Hematopoietic multipotent progenitor cell treated with erythropoietin and hydrocortisone succinate and interleukin-3 and kit ligand, for 15 days (in vitro differentiated cells): ENCODE measurements at places on chromosomes 3 and 15.

- no peak for DNase-seq
These were observed 37.6 kb upstream of the SLC7A14 start for GRCh38 chr3:170623524-170623923.

GRCh38 chr15:60416484-60416883, 18.7 kb upstream of the ANXA2 start:
- no peak for DNase-seq

DNA sequence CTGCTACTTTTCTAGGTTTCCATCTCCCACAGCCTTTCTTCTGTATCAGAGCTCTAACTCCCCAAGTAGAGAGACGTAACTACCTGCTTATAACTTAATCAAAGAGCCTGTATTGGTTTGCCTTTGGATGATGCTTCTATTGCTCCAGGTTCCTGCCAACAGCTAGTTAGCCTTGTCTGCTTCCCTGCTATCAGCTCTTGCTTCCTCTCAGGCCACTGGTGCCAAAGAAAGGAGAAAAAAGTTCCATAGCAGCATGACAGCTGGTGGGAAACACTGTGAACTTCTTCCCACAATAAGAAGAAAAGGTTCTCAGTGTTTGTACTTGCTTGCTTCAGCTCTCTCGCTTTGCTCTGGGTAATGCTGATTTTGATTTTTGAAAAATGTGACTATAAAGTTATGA, 206.6 kb downstream of the GBE1 start:
- no peak for DNase-seq

- DNase-seq: no peak
These were observed 3.8 kb downstream of the NCBP2 start for GRCh38 chr3:196938576-196938975.

GRCh38 chr3:77392181-77392580, 352.3 kb downstream of the ROBO2 start:
- no peak for DNase-seq

DNA sequence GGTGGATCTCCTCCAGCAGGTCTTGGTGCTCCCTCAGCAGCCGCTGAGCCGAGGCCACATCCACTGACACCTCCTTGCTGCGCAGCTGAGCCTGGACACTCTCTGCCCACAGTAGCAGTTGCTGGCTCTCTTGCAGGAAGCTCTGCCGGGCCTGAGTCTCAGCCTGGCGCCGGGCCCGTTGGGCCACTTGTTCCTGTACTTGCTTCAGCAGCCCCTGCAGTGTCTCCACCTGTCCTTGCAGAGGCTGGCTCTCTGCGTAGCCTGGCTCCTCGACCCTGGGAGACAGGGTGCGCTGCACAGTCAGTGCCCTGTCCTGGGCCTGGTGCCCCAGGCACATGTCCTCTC, 15.5 kb downstream of the SPTBN5 start:
- no peak for DNase-seq

GRCh38 chr15:29799859-29800258, 22.4 kb downstream of the TJP1 start:
- DNase-seq: no peak

- no peak for DNase-seq
These were observed 7.0 kb downstream of the SLC25A38 start for GRCh38 chr3:39390181-39390580.

DNA sequence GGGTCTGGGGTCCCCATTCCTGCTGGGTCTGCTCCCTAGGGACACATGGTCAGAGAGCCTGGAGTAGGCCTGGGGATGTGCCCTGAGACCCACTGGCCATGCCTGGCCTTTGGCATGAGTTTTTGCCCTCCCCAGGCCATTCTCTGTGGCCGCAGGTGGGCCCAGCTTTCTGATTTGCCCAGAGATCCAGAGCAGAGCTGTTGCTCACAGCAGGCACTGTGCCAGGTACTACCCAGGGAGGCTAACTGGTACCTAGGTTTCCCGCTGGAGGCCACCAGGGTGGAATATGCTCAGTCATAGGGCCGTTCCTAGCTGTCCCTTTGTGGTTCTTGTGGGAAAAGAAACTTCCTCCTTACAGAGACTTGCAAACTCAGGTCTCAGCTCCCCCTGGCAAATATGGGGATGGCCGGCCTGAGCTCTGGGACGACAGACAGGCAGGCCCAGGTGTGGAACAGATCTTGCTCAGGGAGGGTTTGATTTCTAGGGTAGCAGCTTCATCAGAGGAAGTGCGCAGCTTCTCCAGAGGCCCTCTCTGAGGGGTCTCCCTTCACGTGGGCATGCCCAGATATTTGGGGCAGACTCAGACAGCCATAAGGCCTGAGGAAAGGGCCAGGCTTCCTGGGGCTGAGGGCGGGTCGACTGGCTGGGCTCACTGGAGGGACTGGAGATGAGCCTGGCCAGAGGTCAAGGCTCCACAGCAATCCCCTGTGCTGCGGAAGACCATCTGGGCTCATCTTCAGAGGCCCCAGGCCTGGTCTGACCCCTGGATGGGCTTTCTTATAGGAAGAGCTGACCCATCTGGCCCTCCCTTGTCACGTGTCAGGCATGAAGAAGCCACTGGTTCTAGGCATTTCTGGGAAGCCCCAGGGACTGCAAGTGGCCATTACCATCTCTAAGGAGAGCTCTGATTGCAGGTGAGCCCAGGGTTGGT, 28.0 kb downstream of the ACAA1 start:
- no peak for DNase-seq

- no peak for DNase-seq
These were observed 50.4 kb upstream of the ATP2C1 start for GRCh38 chr3:130843441-130843840.

GRCh38 chr3:168266335-168266734, 170.6 kb upstream of the GOLIM4 start:
- no peak for DNase-seq

DNA sequence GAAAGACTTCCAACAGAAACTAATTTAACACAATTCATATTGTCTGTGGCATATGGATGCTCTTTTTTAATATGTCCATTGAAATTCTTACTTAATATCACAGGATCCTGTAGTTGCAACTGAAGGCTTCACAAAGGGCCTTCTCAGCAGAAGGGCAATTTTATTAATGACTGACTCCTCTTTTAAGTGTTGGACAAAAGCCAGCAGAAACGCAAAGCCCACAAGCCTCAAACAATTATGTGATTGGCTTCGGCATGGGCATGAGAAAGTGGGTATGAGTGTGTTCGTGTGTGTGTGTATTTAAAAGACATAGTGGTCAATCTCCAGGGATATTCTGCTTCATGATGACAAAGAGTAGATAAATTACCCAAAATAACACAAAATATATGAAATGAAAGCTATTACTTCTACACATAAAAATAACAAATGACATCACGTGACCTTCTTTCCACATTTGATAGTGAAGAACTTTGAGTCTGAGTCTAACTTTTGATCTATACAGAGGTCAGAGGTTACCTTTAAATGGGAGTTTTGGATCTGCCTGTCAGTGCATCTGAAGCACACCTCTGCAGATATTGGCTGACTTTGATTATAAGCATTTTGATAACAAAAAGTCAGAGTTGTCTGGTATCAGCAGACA, 496.9 kb downstream of the CADM2 start:
- DNase-seq: no peak

- no peak for DNase-seq
These were observed 422 bp downstream of the LSAMP start for GRCh38 chr3:116444819-116445310.
